ENCODE measurements at places on chromosomes 13 and 19. TPM values are rescaled to one million over a fixed set of nuclear protein-coding genes. Genes with fewer than 3 reads are reported as not detected.

ADGRL1 gene
- total RNA-seq, result 5.1 TPM

BEST2 gene
- not detected for total RNA-seq

DNA sequence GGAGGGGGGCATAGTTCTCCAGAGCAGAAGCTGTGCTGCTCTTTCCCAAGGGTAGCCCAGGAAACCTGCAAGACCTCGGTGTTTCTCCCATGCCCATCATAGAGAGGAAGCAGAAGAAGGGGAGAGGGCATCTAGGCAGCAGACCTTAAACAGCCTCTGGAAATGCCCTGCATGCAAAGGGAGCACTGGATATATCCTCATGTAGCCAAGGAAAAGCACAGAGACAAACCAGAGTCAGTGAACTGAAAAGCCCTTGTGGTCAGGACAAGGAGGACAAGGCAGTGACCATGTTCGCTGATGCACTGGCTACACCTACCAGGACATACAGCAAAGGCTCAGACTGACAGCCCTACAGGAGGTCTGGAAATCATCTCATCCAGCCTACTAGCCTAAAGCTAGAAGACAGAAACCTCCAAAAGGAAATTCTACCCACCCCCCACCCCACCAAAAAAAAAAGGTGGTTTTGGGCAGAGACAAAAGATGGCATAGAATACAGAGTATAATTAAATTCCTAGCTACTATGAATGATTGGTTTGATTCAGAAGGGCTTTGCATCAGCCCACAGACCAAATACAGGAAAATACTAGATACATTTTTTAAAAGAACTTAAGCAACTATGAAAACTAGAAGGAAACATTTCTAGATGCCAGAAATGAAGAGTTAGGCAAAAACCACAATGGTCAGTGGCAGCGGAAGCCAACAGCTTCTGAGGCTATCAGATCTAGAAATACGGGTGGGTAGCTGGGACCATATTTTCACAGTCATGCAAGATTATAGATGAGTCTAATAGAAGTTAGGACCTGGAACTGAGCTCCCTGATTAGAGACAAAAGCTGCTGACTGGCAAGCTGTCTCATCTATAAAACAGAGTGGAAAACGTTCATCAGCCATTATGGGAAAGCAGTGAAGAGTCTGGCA lies 4.4 kb upstream of the TBC1D4 start:
- no peak for DNase-seq

DNA sequence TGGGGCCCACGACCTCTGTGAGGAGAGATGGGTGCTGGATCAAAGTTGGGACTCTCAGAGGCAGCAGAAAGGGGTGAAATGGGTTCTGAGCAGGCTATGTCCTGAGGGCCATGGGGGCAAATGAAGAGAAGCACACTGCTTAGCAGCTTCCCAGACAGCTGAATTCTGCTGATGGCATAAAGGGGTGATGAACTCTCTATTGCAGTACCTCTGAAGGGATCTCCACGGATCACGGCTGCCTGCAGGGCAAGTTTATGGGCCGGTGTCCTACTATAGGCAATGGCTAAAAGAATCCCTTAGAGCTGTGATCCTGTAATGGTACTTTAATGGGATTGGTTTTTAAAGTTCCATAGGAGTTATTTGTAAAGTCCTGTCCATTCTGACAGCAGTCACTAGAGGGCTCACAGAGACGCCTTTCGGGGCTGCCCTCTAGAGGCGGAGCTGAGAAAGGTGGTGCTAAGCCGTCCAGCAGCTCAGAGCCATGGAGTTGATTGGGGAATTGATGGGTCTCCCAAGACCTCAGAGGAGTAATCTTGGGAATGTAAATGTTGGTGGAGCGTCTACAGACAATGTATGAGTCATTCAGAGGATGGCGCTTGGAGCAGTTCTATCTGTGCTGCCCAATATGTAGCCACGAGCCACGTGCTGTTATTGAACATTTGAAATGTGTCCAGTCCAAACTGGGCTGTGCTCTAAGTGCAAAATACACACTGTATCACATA lies 287.3 kb downstream of the COG6 start:
- DNase-seq, result peak; percentile 71

DNA sequence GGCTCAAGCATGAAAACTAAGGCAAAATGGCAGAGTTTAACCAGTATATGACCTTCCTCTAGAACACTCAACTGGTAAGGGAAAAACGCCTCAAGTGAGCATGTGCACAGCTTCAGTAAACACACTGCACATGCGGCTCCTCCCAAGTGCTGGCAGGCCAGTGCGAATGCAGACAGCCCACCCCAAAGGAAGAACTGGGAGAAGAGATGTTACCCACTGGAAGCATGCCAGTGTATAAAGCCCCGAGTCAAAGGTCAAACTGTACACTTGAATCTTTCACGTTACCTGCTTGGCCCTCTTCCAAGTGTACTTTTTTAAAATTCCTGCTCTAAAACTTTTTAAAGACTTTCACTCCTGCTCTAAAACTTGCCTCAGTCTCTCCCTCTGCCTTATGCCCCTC lies 19.2 kb upstream of the RCBTB1 start:
- no peak for DNase-seq

DNA sequence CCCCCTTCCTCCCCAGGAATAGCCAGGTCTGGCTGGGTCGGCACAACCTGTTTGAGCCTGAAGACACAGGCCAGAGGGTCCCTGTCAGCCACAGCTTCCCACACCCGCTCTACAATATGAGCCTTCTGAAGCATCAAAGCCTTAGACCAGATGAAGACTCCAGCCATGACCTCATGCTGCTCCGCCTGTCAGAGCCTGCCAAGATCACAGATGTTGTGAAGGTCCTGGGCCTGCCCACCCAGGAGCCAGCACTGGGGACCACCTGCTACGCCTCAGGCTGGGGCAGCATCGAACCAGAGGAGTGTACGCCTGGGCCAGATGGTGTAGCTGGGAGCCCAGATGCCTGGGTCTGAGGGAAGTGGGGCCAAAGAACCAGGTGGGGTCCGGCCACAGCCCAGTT lies 3.2 kb downstream of the KLK2 start:
- DNase-seq, result no peak
